Putamen (tissue), 1 donor: ENCODE measurements at places on chromosomes 3 and 15.

DNA sequence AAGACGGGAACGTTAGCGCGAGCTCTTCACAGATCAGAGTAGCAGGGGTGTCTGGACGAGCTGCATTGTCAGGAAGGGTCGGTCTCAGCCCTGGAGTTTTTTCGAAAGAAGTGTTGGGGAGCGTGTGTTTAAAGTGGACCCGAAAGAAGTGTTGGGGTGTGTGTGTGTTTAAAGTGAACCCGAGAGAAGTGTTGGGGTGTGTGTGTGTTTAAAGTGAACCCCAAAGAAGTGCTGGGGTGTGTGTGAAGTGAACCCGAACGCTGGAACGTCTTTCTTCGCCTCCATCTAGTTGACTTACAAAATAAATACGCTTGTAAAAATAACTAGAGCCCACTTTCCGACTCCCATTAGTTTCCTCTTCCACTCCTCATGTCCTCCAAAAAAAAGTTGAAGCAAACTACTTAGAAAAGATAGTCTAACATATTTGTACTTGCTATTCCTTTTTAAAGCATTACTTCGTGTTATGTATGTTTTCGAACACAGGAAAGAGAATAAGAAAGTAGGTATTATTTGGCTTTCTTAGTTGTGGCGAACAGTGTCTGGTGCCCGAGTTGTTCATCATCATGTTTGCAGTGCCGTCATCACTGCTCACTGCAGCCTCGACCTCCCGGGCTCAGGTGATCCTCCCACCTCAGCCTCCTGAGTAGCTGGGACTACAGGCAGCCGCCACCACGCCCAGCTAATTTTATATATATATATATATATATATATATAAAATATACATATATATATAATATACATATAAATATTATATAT lies 1.0 kb downstream of the LRCH3 start:
- no peak for DNase-seq

- no peak for DNase-seq
Observed at GRCh38 chr3:115448851-115449250, 174.5 kb upstream of the GAP43 start.

DNA sequence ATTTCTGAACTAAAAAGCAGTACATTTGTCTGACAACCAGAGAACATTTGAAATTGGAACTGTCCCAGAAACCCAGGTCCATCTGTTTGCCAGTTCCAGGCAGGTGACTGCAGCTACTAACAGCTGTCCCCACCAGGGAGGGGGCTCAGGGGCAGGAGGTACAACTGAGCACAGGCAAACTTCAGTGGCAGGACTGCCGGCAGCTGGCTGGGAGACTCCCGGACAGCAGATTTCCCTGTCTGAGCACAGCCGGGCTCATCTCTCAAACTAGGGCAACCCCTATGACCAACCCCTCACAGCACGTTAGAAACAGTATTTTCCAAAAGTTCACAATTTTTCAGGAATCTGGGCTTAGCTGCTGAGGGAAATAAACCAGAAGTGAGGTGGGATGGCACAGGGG lies 88.8 kb downstream of the MEGF11 start:
- no peak for DNase-seq

GRCh38 chr15:47431501-47431900 lies 285.8 kb upstream of the SEMA6D start:
- DNase-seq: no peak

GRCh38 chr3:68163062-68163461 lies 508.6 kb upstream of the SUCLG2 start:
- no peak for DNase-seq

- no peak for DNase-seq
Observed at GRCh38 chr15:98127586-98127985, 167.1 kb downstream of the ARRDC4 start.

DNA sequence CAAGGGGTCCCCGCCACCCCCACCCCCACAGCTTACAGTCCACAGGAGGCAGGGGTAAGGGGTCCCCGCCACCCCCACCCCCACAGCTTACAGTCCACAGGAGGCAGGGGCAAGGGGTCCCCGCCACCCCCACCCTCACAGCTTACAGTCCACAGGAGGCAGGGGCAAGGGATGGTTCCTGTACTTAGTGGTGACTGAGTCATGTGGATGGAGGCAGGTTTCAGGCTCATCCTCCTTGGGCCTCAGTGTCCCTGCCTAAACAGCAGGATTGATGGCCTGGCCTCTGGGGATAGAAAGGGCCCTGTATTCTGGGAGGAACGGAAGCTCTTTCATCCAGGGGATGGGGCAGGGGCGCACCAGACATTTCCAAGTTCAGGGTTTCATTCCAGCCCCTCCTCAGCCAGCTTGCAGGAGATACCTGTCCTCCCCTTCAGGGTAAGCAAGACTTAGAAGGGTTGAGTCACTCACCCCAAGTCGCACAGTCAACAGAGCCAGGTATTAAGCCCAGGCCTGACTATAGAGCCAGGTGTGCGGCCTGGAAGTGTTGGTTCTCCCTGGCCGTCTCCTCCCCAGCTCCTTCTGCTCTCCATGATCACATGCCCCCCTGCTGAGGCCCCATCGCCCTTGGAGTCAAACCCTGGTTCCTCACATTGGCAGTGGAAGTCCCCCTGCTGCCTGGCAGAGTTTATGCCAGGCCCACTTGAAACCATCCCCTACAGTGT lies 12.5 kb downstream of the CSK start:
- DNase-seq: no peak

GRCh38 chr3:118785415-118785814 lies 249.2 kb downstream of the IGSF11 start:
- DNase-seq: no peak

GRCh38 chr3:7484636-7485035 lies 623.7 kb downstream of the GRM7 start:
- no peak for DNase-seq

- DNase-seq: no peak
Observed at GRCh38 chr3:39531665-39532064, 64.2 kb downstream of the MOBP start.

DNA sequence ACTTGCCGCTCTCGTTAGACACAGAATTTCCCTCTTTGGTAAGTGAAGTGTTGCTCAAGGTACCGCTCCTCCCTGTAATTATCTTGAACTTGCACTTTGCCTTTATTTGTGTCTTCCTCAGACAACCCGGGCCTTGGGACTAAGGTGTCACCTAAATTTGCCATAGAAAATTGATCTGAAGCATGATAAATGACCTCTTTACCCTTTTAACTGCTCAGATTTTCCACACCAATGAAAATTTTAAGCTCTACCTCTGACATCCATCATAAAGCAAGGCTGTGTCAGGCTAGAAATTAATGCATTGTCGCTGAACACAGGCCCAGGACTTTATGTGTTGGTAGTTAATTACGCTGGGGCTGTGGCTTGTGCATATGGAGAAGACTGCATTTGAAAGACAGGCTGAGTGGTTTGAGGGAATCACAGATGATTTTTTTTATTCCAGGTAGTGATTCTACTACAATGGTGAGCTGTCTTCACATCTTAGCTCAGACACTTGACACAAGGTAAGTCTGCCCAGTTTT lies 199.6 kb upstream of the CHRM5 start:
- no peak for DNase-seq

DNA sequence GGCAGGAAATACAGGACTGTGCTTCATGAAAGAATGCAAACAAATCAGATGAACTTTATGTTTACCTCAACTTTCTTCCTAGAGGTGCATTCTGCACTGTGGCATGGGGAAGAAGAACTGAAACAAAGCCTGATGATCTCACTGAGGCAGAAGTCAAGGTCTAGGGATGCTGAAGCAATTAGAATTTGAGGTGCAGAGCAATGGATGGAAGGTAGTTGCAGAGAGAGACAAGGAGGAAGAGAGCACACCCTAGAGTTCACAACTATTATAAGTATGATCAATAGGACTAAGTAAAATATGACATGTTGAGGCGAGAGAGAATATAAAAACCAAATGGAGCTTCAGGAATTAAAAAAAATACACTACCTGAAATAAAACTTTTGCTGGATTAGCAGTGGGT lies 420.1 kb downstream of the EDEM1 start:
- no peak for DNase-seq

GRCh38 chr3:184338511-184338945 lies 1.1 kb downstream of the FAM131A start:
- peak; percentile 84 for DNase-seq

DNA sequence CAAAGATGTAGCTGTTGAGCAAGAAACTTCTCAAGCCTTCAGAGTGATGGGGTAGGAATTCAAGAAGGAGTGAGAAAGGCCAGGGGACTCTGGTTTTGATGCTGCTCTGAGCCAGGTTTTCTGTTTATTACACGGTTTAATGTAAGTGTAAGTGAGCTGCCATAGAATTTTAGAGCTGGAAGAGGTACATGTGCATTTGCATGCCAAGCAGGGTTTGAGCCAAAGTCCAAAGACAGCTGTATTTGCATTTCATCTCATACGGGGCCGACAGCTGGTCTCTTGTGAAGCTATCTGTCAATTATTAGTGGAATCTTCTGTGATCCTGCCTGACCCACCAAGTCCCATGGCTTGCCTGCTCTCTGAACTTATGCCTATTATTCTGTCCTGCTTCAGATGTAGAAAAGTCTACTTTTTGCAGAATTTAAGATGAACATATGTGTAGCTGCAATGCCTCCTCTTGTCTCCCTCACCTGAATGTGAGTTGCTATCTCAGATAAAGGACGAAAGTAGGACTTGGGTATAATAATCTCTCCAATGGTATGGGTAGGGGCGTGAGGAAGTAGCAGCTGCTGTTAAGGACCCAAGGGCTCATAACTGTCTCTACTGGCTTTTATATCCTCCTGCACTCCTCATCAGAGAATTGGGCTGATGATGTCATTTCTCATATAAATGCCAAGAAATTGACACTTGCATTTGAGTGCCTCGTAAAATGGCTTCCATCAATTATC lies 160.0 kb downstream of the SQOR start:
- no peak for DNase-seq

DNA sequence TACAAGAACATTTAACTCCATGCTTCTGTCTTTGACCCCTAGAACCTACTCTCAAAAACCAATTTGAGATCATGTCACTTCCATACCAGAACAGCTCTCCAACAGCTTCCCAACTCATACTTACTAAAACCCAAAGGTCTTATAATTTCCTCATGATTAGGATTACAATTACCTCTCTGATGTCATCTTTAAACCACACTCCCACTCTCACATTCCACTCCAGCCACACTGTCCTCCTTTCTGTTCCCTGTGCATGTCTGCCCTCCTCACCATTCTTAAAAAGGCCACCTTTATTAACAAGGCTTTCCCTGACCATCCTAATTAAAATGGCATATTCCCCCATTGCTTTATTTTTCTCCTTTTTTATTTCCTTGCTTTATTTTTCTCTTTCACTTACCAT lies 18.9 kb downstream of the PHC3 start:
- no peak for DNase-seq
